A549 treated with RU486 at 1 μM for 4 hours (cell line): ENCODE measurements at places on chromosomes 6 and 20. TPM values are rescaled to one million over a fixed set of nuclear protein-coding genes. Genes with fewer than 3 reads are reported as not detected.

BCAS1 gene
- total RNA-seq = 0.64 to 1.1 TPM (median 0.80 TPM) in 5 replicates

NKX2-2 gene
- total RNA-seq = not detected in 5 replicates

TMEM200A gene
- total RNA-seq = 0.05 to 0.10 TPM (median 0.07 TPM) in 4 of 5 replicates, not detected in the other

CALHM6 gene
- total RNA-seq = not detected in 5 replicates

MAFB gene
- 0.05 to 0.11 TPM (median 0.07 TPM) in 5 replicates for total RNA-seq

MUCL3 gene
- total RNA-seq = 0.01 to 0.05 TPM (median 0.02 TPM) in 3 of 5 replicates, not detected in the others

CCDC170 gene
- 0.10 to 0.15 TPM (median 0.12 TPM) in 4 of 5 replicates, not detected in the other for total RNA-seq

THBS2 gene
- 0.02 TPM in 1 of 5 replicates, not detected in the others for total RNA-seq

KIFC1 gene
- 38.6 to 46.1 TPM (median 44.5 TPM) in 5 replicates for total RNA-seq

CST3 gene
- total RNA-seq = 228 to 416 TPM (median 390 TPM) in 5 replicates

NMBR gene
- not detected in 5 replicates for total RNA-seq

PRKN gene
- 0.07 TPM in 1 of 5 replicates, not detected in the others for total RNA-seq

DCBLD1 gene
- 23.3 to 34.7 TPM (median 31.0 TPM) in 5 replicates for total RNA-seq
